Femur (tissue), 1 donor: ENCODE measurements at places on chromosomes 6 and 20.

- DNase-seq = no peak
These were observed 101.6 kb upstream of the SNX9 start for GRCh38 chr6:157721426-157721825.

- DNase-seq = no peak
These were observed 130.7 kb upstream of the SSTR4 start for GRCh38 chr20:22904386-22904785.

- DNase-seq = peak; percentile 24
These were observed 59.6 kb upstream of the RNF24 start for GRCh38 chr20:4074877-4075455.

GRCh38 chr6:112443179-112444065 is 96.3 kb downstream of the RFPL4B start:
- DNase-seq = peak; percentile 60

- no peak for DNase-seq
These were observed 12.8 kb upstream of the NUP153 start for GRCh38 chr6:17719323-17720041.

DNA sequence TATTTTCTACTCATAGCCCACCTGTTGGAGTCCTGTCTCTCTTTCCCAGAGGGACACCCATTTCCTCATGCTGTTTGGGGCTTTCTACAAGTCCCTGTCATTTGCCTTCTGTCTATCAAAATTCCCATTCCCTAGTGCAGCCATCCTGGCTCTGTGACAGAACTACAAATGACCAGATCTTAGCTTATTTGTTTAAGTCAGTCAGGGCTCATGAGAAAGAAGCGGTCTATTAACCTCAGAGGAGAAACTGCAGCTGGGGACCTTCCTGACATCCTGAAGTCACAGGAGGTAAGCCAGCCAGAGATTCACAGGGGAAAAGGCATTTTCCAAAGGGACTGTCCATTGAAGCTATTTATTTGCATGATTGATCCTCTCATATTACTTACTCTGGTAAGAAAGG is 1.7 kb upstream of the COL9A1 start:
- DNase-seq = no peak

DNA sequence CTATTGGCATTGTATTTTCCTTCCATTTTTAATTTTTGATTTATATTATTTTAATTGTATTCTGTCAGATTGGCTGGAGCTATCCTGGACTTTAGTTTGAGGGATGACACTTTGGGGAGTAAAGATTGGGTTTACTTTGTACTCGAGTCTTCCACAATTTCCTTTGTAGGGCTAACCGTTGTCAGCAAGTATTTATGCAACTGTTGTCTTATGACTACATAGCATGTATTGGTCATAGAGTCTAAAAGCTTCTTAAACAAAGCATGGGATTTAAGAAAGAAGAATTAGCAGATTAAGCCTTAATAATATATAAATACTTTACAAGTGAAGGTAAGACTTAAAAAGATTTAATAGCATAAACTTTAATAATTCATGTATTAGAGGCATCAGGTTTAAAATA is 19.6 kb downstream of the FARS2 start:
- no peak for DNase-seq

GRCh38 chr6:75331151-75331550 is 46.6 kb upstream of the TMEM30A start:
- DNase-seq = no peak

DNA sequence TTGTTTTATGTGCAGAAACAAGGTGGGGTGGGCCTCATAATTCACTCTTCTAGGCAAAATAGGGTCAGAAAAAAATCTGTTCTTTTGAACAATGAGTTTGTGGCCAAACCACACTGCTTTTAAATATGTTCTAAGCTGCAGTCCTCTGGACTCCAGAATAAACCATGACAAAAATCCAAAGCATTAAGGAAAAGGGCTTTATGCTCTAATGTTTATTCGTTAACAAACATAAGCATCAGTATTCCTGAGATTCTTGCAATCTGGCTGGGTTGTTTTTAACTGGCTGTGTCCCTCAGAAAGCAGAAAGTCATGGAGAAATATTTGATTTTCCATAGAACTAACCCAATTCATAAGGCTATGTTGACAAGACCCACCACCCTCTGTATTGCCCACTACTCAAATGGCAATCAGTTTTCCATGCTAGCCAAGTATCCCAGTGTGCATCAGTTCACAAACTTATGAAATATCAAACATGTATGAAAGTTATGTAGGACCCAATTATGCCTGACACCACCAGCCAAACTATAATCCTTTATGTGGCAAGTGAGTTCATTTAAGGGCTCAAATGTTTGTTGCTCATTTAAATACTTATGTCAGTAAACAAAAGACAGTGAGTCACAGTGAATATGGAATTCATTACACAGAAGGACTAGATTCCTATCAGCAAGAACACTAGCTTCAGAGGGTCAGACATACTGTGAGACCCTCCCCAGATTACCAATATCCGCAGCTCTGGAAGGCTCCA is 45.1 kb downstream of the PKHD1 start:
- no peak for DNase-seq

DNA sequence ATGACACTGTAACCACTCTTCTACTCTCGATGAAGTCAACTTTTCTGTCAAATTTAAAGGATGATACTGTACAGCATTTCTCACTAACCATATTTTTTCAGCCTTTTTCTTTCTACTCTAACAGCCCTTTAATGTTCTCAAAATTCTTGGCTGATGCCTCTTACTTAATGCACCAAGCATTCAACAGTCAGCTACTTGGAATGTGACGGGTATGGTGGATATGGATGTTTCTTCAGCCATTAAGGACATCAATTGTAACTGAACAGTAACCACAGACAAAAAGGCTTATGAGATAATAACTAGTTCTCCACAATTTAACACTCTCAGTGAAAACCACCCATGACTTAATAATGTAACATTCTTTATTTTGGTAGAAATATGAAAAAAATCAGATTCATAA is 467.2 kb upstream of the ZNF337 start:
- no peak for DNase-seq

- DNase-seq = no peak
These were observed 167.8 kb downstream of the JARID2 start for GRCh38 chr6:15413466-15414234.

DNA sequence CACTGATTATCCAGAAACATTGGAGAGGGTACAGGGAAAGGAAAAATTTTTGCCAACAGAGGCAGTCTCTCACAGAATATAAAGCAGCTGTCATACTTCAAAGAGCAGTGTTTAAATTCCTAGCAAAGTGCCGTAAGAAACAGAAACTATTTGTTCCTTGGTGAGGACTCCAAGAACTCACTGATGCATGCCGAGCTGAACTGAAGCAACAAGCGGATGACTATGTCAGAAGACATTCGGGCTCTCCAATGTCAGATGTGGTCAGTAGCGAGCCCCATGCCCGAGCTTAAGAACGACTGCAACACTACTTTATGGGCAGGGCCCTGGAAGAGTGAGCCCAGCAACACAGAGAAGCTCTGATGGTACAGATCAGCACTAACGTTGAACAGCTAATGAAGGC is 54.7 kb downstream of the OR2B6 start:
- DNase-seq = no peak

- peak; percentile 46 for DNase-seq
These were observed 17.2 kb downstream of the CHMP4B start for GRCh38 chr20:33828326-33828844.

DNA sequence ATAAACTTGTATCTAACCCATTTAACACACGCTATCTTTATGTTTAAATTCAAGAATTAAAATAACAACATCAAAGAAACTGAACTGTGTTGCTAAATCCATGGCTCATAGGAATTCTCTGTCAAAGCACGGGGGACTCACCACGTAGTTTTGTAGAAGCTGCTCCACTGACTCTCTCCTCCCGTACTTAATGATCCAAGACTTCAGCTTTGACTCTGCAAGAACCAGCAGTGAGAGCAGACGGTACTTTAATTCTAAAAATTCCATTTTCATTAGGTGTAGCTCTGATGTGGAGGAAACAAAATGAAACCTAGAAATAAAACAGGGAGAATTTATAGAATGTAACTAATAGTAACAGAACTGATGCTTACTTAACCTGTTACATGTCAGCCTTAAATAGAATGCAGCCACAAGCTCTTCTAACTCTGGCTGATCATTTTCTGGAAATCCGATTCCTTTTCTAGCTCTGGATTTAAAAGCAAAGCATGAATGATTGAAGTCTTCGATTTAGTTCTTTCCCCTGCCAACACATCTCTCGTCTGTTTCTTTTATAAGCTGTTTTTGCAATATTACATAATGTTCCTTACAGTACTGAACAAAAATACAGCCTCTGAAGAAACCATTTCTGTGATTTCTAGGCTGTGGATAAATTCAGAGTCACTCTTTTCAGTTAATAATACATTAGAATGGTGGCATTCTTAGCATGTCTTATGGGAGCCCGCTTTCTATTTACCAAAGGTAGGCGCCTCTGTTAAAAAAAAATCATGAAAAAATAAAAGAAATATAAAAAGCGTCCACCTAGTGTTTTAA is 165.5 kb downstream of the SYNE1 start:
- DNase-seq = no peak

GRCh38 chr6:151493804-151494234 is at the start of gene CCDC170:
CCDC170 (plus strand) TSS chr6:151494017; CDS start chr6:151494129, 112 bp downstream.
- peak; percentile 70 for DNase-seq

DNA sequence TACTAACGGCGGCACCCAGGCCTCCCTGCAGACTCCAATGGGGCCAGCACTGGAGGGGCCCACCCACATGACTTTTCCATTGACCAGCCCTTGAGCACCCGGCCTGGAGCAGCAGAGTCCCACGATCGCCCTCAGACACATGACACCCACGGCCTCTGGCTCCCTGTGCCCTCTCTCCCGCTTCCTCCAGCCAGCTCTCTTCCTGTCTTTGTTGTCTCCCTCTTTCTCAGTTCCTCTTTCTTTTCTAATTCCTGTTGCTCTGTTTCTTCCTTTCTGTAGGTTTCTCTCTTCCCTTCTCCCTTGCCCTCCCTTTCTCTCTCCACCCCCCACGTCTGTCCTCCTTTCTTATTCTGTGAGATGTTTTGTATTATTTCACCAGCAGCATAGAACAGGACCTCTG is 26.1 kb upstream of the FANCE start:
- DNase-seq = no peak

- no peak for DNase-seq
These were observed 113.8 kb downstream of the MAP3K4 start for GRCh38 chr6:161105408-161105807.

GRCh38 chr6:3696525-3697088 is 54.9 kb downstream of the PXDC1 start:
- DNase-seq = no peak

DNA sequence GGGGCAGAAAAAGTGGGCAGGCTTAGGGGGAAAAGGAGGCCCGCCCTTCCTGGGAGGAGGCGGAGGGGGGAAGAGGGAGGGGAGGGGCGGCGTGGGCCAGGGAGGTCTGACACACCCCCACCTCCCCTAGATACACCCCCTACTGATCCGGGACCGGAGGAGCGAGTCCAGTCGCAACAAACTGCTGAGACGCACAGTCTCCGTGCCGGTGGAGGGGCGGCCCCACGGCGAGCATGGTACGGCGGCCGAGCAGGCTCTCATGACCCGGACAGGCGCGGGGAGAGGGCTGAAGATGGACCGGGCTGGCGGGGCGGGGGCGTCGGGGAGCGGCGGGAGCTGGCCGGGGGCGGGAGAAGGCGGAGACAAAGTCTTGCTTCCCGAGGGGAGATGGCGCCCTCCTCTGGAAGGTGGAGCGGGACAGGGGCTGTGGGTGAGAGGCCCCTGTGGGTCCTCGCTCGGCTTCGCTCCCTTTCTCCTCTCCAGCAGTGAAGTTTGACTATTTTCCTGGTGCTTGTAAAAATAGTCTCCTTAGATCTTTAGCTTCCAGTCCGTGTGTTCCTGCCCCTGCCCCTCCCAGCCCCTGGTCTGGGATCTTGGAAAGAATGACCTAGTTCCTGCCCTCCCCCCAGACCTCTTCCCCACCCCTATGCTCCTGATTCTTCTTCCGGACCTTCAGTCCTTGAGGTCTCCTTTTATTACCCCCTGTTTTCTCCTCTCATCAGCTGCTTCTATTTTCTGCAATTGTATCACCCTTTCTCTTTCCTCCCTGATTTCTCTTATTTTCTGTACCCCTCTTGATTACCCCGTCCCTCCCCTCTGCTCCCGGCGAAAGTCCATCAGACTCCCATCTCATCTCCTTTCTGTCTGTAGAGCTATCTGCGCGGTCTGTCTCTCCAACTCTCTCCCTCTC is 6.1 kb downstream of the SYNGAP1 start:
- DNase-seq = peak; percentile 94

- DNase-seq = no peak
These were observed 7.1 kb upstream of the SPO11 start for GRCh38 chr20:57322476-57322875.

- no peak for DNase-seq
These were observed 42.8 kb downstream of the PTPN1 start for GRCh38 chr20:50552979-50553378.

- no peak for DNase-seq
These were observed 65.9 kb downstream of the TMEM244 start for GRCh38 chr6:129795261-129795660.

DNA sequence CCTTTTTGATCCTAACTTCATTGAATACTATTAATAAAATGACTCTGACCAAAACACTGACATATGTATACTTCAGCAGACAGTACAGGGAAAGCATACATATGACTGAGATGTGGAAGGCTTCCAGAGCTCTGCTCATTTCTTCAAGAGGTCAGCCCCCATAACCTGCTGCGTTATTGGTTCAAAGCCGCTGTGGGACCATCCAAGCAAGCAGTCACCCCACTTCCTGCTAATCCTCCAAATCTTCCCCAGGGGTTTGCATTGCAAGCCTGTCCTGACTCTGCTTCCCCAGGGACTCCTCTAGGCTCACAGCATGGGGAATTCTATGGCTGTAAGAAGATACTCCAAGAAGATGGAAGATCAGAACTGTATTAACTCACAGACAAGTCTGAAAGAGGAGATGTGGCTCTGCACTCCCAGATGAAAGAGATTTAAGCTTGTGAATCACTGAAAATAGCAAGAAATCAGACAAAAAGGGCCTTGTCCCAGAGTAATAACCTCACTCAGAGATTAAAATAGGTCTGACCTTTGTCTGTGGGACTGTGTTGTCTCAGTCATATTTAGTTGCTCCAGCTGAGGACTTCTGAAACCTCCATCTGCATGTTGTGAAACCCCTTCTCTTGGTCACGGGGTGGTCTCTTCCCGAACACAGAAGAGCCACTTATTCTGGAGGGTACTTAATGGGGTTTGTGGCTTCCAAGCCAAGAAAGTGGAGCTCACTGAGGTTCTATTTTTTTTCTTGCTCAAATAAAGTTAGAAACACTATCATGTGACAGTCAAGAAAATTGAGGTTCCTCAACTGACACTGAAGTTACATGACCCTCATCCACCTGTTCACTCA is 101.5 kb upstream of the MARCKS start:
- DNase-seq = no peak

- DNase-seq = no peak
These were observed 94.1 kb downstream of the HIVEP2 start for GRCh38 chr6:142850679-142851423.

- DNase-seq = no peak
These were observed 68.5 kb downstream of the FAM229B start for GRCh38 chr6:112155886-112156285.

DNA sequence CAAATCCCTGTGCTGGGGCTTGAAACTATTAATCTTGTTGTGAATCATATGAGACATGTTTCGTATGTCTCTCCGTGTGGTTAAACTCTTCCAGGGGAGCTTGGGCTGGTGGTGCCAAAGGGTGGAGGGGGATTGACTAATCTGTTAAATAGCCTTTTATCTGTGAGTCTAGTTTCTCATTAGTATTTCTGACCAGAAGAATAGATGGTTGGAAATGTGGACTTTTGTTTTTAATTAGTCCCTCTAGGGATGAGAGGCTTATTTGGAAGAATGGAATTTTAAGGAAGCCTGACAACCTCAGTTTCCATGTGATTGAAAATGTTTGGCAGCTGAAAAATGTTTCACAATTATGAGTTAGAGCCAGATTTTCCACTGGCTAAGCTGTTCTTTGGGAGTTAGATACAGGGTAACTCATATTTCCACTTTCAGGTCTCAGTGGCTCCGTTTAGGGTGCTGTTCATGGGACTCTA is 117.3 kb downstream of the BCKDHB start:
- no peak for DNase-seq
